ENCODE measurements at places on chromosomes 13 and 19.

DNA sequence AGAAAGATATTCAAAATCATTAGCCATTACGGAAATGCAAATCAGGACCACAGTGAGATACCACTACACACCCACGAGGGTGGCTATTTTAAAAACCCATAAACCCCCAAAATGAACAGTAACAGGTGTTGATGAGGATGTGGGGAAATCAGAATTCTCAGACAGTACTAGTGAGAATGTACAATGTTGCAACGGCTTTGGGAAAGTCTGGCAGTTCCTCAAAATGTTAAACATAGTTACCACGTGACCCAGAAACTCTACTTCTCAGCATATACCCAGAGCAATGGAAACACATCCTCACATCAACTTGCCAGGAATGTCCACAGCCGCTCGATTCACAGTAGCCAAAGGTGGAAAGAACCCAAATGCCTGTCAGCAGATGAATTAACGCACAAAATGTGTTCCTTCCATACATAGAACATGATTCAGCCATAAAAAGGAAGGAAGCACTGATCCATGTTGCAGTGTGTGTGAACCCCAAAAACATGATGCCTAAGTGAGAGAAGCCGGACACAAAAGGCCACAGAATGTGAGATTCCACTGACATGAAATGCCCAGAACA lies 7.0 kb downstream of the PLVAP start:
- no peak for DNase-seq

GRCh38 chr13:33303855-33304597 lies 18.5 kb upstream of the STARD13 start:
- DNase-seq = no peak

DNA sequence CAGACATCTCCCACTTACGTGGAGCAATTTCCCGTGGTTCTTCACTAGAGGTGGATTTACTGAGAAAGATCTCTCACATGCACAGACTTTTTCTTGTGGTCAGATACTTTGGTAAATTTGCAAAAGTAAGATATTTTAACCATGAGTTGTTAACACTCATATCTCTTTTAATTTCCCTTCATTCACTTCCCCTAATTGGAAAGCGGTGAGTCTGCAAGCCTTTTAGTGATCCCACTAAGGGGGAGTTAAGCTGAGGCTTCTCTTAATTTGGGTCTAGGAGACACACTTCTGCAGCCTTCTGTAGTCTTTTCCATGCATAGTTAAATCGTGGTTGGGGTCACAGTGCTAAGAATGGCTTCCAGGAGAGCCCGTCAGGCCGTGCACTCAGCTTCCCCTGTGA lies 30.7 kb upstream of the SERPINE3 start:
- DNase-seq = no peak

GRCh38 chr19:8835877-8836276 lies 3.7 kb downstream of the MBD3L1 start:
- DNase-seq = no peak

DNA sequence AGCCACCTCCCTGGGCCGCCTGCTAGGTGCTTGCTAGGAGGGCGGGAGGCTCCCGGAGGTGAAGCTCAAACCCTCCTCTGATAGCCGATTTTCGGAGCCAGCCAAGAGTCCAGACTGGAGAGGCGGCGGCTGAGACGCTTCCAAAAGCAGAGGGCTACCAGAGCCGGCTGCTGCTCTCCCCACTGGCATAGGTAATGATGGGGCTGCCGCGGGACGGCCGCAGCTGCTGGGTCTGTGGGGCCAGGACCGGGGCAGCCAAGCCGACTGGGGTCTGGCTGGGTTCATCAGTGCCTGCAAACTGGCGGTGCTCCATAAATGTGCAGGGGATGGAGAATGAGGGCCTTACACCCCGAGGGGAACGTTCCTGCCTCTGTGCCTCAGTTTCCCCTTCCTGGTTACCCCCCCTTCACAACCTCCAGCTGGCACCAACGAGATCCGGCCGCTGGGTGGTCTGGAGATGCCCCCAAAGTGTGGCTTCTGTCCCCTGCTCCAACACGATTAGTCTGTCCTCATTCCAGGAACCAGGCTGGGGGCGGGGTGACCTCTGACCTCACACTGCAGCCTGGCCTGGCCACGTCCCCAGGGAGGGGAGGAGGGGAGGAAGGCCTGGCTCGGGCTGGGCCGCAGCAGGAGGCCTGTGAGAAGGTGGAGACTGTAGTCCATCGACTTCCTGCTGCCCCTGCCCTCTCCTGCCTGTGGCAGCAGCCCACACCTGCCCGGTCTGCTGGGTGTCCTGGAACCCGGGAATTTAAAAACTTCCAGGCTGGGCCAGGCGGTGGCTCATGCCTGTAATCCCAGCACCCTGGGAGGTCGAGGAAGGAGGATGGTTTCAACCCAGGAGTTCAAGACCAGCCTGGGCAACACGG lies 3.8 kb upstream of the WDR18 start:
- peak; percentile 42 for DNase-seq

- no peak for DNase-seq
Observed at GRCh38 chr13:64305246-64305645, 2889.6 kb upstream of the PCDH20 start.

DNA sequence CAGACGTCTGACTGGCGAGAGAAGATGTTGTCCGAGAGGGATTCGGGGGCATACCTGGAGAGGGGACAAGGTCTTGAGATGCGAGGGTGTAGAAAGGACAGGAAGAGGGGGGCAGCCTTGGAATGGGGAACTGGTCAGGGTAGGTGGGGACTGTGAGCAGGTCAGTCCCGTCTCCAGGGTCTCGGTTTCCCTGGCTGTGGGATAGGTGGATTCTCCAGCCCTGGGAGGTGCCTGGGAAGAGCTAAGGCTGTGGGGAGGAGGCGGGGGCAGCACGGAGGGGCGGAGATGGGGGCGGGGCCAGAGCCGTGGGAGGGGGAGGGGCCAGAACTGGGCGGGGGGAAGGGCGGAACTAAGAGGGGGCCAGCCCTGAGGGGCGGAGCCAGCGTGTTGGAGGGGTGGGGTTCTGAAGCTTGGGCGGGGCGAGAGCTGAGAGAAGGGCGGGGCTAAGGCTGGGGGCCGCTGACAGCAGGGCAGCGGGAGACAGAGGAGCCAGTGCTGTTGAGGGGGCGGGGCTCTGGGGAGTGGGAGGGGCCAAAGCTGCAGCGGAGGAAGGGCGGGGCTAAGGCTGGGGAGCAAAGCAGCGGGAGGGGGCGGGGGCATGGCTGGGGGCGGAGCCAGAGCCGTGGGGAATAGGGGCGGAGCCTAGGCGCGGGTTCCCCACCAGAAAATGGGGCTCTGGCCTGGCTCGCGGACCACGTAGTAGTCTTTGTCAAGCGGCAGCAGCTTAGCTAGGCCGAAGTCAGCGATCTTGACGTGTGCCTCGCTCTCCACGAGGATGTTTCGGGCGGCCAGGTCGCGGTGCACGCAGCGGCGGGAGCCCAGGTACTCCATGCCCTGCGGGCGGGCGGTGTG lies 9.5 kb upstream of the INSL3 start:
- peak; percentile 58 for DNase-seq

DNA sequence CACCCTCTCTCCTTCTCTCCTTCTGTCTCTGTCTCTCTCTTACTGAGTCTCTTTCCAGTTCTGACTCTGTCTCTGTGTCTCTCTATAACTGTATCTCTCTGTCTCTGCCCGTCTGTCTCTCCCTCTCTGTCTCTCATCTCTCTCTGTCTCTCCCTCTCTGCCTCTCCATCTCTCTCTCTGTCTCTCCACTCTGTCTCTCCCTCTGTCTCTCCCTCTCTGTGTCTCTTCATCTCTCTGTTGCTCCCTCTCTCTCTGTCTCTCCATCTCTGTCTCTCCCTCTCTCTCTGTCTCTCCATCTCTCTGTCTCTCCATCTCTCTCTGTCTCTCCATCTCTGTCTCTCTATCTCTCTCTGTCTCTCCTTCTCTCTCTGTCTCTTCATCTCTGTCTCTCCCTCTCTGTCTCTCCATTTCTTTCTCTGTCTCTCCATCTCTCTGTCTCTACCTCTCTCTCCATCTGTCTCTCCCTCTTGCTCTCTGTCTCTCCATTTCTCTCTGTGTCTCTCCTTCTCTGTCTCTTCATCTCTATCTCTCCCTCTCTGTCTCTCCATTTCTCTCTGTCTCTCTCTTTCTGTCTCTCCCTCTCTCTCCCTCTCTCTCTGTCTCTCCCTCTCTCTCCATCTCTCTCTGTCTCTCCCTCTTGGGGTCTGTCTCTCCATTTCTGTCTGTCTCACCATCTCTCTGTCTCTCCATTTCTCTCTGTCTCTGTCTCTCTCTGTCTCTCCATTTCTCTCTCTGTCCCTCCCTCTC lies 3.3 kb upstream of the MEIS3 start:
- DNase-seq = no peak

GRCh38 chr13:37212826-37213225 lies 107.4 kb upstream of the CSNK1A1L start:
- no peak for DNase-seq

DNA sequence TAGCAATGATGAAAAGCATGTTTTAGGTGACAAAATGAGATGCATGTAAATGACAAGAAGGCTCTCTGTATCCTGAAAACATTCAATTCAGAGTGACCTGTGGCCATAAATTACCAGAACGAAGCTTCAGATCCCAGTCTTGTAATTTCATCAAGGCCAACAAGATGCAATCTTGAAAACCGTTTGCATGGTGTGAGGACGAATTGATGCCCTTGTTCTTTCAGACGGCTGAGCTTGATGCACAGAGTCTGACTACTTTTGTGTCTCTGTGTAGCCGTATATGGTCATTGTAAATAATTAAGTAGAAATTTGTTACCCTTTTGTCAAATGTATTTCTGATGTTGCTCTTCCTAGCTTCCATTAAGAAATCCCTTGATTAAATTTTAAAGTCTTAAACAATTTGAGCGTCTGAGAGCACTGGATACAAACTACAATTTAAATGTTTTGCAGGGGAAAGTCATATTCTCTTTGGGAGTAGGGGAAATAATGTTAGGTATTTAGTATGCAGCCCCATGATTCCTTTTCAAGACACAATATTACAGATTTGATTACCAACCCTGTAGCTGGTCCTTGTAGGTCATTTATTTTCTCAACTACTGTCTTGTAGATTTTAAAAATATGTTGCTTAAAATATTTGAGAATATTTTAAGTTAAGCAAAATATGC lies 125.8 kb upstream of the PCDH9 start:
- DNase-seq = peak; percentile 2

DNA sequence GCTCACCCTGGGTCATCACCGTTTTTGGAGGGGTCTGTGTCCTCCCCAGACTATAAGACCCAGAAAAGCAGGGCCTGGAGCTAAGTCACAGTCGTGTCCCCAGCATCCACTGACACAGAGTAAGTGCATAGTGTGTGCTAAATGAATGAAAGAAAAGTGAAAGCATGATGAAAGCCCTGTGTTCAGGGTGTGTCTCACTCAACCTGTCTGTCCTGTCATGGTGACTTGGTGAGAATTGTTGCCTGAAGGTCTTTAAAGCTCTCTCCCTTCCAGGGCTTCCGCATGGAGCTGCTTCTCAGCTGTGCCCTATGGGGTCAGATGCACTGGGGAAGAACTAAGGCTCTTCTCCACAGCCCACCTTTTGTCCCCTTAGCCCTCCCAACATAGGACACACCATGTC lies 20.5 kb upstream of the IGFL1 start:
- DNase-seq = no peak

- no peak for DNase-seq
Observed at GRCh38 chr13:99386911-99387788, 80.0 kb upstream of the GPR183 start.

DNA sequence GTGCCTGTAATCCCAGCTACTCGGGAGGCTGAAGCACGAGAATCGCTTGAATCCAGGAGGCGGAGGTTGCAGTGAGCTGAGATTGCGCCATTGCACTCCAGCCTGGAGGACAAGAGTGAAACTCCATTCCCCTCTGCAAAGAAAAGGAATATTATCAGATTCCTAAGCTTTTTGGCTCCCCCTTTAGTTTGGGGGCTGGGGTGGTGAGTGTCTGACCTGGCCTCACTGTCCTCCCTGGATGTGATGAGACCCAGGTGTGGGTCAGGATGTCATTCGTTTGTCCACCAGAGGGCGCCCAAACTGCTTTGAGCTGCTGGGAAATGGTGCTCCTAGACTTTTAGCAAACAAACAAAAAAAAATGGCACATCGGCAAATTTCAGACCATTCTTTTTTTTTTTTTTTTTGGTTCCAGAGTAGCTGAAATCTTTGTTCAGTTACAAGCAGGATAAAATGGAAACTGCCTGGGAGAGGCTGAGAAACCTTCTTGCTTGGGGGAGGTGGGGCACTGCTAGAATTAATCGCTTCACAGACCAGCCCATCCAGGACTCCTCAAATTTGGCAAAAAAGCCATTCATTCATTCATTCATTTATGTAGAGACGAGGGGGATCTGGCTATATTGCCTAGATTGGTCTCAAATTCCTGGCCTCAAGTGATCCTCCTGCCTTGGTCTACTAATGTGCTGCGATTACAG lies 29.4 kb downstream of the SPC24 start:
- peak; percentile 80 for DNase-seq

GRCh38 chr19:42794765-42795164 lies 29.3 kb upstream of the PSG8 start:
- no peak for DNase-seq

DNA sequence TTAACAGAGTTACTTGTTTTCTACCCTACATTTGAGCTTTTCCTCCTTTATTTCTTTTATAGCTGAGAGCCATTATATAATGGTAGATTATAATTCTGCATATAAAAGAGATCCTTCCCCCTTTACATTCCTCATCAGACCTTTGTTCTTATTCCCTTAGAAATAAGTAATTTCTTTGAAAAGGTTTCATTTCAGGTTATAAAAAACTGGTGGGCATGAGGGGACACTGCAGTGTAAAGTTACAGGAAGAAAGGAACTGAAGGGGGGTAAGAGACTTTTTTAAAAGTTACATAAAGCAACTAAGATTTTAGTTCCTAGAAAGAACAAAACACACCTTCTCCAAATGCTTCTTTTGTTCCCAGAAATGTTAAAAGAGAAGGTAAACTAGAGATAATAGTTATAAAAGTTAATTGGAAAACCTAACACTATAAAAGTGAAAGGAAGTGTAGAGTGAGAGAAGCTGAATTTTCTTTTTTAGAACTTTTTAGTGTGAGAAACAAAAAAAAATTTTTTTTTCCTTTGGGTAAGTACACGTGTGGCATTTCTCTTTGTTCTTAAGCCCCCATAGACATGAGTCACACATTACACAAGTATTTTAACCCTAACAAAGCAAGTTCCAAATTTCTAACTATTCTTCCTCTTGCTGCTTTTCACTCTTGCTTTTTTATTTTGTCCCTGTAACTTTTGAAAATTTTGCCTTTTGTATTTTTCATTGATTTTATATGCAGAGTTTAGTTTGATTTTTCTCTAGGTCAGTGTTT lies 106.4 kb upstream of the MLNR start:
- no peak for DNase-seq

GRCh38 chr13:107713314-107713713 lies 502.0 kb downstream of the LIG4 start:
- DNase-seq = no peak

- DNase-seq = peak; percentile 69
Observed at GRCh38 chr13:106566641-106567473, 1.1 kb downstream of the ARGLU1 start.

GRCh38 chr19:29849208-29849607 lies 37.4 kb downstream of the CCNE1 start:
- DNase-seq = no peak

- DNase-seq = no peak
Observed at GRCh38 chr13:75763512-75763911, 127.4 kb downstream of the LMO7 start.

GRCh38 chr13:42786715-42787114 lies 5.3 kb downstream of the FAM216B start:
- no peak for DNase-seq

- DNase-seq = no peak
Observed at GRCh38 chr19:34957830-34958751, 5.9 kb downstream of the ZNF792 start.

GRCh38 chr13:25494698-25495411 lies 123.1 kb downstream of the ATP8A2 start:
- peak; percentile 24 for DNase-seq

- DNase-seq = no peak
Observed at GRCh38 chr13:50065712-50066111, 50.5 kb downstream of the KCNRG start.

GRCh38 chr13:101059793-101060192 lies 356.5 kb downstream of the NALCN start:
- DNase-seq = no peak

Measured in retina (tissue), 1 donor.